ENCODE measurements at places on chromosomes 4 and X. TPM values are rescaled to one million over a fixed set of nuclear protein-coding genes. Genes with fewer than 3 reads are reported as not detected.

- DNase-seq = no peak
These were observed 210.4 kb downstream of the PALLD start for GRCh38 chr4:168707205-168707604.

- no peak for DNase-seq
These were observed 5.1 kb downstream of the CYTL1 start for GRCh38 chr4:5014007-5014682.

DNA sequence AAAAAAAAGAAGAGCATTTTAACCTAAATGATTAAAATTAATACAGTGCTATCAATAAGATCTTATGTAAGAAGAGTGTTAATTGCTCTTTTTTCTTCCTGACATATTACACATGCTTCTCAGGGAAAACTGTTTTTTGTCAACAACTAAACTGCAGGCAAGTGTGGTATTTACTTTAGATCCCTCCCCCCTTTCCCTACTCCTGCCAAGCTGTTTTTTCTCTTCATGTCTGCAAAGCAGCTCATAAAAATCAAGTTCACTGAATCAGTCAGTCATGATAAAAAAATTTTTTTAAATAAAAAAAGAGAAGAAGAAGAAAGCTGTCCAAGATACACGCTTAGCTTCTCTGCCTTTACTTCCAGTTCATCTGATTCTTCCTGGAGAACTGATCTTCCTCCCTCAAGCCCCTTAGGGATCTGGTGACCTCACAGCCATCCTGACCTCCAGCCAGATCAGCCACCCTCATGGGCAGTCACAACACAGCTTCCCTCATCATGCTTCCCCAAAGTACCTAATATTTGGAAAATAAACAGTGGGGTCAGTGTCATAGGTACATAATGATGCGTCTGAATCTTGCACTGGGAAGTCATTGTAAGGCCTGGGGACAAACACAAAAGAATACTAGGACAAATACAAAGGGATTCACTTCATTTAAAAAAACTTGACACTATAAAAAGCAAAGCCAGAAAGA is 87.0 kb downstream of the ZNF827 start:
- no peak for DNase-seq

- no peak for DNase-seq
These were observed 696.9 kb upstream of the EPHA5 start for GRCh38 chr4:66367043-66367660.

DNA sequence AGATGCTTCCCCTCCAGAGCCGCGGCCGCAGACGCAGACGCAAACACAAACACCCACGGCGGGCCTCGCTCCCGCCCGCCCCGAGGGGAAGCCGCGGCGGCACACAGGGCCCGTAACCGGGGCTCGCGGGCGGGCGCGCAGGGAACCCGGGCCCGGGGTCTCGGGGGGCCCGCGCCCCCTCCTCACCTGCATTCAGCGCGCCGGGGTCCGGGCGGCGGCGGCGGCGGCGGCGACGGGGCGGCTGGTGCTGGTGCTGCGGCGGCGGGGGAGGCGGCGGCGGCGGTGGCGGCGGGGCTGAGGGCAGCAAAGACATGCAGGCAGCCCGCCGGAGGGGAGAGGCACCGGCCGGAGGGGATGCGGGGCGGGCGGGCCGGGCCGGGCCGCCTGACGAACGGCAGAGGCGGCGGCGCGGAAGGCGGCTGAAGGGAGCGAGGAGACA is 255 bp upstream of the CNOT6L start:
- no peak for DNase-seq

NUDT10 gene
- 3.2 TPM for total RNA-seq

DUSP21 gene
- total RNA-seq = not detected

WAS gene
- total RNA-seq = 0.29 TPM

SMIM20 gene
- total RNA-seq = 20.2 TPM

GABRA4 gene
- total RNA-seq = not detected

SLC25A14 gene
- 15.9 TPM for total RNA-seq

FAM53A gene
- total RNA-seq = 2.5 TPM
